ENCODE measurements at places on chromosomes 7 and 10. TPM values are rescaled to one million over a fixed set of nuclear protein-coding genes. Genes with fewer than 3 reads are reported as not detected.

GRCh38 chr7:92766461-92767003, 69.8 kb downstream of the CDK6 start:
- no peak for DNase-seq

GRCh38 chr7:12695965-12696364, 8.5 kb downstream of the ARL4A start:
- no peak for DNase-seq

DNA sequence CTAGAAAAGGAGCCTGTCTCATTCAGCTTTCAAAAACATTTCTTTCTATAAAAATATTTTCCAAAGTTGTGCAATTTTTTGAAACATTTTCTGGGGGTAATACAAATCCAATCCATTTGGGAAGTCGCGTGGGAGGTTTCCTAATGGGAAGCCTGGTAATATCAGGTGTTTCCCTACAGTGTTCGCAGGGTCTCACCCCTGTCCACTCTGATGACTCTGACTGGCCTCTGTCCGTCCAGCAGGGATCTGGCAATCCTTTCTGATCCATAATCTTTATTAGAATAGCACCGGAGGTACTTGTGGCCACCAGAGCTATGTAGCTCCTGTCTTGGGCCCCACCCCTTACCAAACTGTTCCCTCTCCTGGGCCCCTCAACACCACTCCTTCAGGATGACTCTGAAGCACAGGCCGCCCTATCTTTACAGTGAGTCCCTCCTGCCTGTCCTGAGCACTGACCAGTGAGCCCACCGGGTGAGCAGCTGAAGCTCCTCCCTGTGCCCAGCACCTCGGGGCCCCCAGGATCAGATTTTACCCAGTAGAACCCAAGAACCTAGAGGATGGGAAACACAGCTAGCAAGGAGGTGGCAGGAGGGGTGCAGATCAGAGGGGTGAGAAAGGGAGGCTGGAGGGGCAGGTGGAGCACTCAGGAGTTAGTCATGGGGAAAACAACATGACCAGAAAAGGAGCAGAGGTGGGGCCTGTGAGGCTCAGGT, 84.8 kb downstream of the PTPRE start:
- DNase-seq: no peak

GRCh38 chr7:70380421-70381015, 751.4 kb upstream of the GALNT17 start:
- DNase-seq: no peak

The TAC1 gene
- polyA plus RNA-seq: 0.89 TPM
